ENCODE measurements at places on chromosomes 11 and 22.

DNA sequence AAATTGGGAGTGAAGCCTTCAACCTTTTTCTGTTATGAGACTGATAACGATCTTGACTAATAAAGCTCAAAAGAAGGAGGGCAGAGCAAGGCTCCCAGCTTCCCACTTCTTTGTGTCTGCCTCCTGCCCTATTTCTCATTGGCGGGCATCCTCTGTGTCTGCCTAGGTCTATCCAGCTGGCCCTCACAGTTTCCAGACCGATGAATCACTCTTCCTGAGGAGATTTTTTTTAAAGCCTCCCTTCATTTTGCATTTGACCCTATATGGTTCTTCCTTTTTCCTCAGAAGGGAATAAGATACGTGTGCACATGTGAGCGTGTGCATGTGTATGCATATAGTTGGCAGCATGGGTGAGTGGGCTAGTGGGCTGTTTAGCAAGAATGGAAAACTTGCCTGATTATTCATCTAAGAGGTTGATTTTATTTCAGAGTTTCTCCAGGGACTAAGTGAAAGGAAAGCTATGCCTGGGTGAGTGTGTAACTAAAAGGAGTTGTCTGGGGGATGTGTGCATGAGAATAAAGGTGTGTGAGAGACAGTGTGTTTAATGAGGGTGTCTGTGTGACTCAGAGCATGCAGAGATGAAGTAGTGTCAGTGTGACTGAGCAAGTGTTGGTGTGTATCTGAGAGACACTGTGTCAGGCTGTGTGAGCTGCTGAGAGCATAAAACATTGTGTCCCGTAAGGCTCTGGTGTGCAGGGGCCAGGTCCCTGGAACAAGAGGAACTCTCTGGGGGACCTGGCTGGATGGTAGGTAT, 12.2 kb downstream of the PHLDB1 start:
- DNase-seq = no peak

- DNase-seq = no peak
Observed at GRCh38 chr11:41351825-41352224, 107.6 kb downstream of the LRRC4C start.

GRCh38 chr11:13602844-13603243, 65.6 kb upstream of the FAR1 start:
- DNase-seq = peak; percentile 45

DNA sequence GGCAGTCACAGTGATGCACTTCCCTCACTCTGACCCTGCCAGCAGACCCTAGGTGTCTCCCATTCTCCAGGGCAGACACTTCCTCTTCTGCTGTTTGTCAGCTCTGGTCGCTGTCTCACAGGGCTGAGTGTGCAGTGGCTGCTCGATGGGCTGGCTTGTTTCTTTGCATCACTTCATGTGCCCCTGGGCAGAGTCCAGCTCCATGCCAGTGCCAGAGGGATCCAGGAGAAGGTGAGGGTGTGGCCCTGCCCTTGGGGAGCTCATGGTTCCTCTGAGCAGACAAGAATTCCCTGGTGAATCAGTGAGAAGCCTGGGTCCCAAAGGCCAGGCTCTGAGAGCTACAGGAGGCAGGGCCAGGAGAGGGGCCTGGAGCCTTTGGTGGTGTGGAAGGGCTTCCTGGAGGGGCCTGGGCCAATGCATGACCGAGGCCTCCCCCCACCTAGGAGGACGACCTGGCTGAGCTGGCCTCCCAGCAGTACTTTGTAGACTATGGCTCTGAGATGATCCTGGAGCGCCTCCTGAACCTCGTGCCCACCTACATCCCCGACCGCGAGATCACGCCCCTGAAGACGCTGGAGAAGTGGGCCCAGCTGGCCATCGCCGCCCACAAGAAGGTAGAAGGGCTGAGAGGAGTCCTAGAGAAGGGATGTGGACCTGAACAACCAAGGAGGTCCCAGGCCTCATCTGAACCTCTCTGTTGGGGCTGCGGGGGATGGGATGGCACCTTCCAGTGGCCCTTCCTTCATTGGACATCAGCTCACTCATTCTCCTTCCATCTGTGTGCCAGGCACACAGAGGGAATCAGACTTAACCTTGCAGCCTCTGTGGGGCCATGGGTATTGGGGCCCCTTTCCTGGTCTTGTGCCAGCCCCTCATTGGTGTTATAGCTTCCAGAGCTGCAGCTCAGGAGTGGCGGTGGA, 66.1 kb downstream of the MYO7A start:
- DNase-seq = no peak

GRCh38 chr11:364991-365725, 4.1 kb upstream of the B4GALNT4 start:
- DNase-seq = no peak

GRCh38 chr11:834371-835316, 1.9 kb downstream of the CD151 start:
- no peak for DNase-seq

- no peak for DNase-seq
Observed at GRCh38 chr11:65446446-65447277, 24.1 kb downstream of the NEAT1 start.

GRCh38 chr11:93000511-93001476, 31.3 kb downstream of the MTNR1B start:
- no peak for DNase-seq

DNA sequence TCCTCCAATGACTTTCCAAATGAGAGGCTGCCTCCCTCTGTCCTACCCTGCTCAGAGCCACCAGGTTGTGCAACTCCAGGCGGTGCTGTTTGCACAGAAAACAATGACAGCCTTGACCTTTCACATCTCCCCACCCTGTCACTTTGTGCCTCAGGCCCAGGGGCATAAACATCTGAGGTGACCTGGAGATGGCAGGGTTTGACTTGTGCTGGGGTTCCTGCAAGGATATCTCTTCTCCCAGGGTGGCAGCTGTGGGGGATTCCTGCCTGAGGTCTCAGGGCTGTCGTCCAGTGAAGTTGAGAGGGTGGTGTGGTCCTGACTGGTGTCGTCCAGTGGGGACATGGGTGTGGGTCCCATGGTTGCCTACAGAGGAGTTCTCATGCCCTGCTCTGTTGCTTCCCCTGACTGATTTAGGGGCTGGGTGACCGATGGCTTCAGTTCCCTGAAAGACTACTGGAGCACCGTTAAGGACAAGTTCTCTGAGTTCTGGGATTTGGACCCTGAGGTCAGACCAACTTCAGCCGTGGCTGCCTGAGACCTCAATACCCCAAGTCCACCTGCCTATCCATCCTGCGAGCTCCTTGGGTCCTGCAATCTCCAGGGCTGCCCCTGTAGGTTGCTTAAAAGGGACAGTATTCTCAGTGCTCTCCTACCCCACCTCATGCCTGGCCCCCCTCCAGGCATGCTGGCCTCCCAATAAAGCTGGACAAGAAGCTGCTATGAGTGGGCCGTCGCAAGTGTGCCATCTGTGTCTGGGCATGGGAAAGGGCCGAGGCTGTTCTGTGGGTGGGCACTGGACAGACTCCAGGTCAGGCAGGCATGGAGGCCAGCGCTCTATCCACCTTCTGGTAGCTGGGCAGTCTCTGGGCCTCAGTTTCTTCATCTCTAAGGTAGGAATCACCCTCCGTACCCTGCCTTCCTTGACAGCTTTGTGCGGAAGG, 2.9 kb downstream of the APOC3 start:
- no peak for DNase-seq

GRCh38 chr11:110772863-110773262, 60.6 kb upstream of the ARHGAP20 start:
- peak; percentile 57 for DNase-seq

DNA sequence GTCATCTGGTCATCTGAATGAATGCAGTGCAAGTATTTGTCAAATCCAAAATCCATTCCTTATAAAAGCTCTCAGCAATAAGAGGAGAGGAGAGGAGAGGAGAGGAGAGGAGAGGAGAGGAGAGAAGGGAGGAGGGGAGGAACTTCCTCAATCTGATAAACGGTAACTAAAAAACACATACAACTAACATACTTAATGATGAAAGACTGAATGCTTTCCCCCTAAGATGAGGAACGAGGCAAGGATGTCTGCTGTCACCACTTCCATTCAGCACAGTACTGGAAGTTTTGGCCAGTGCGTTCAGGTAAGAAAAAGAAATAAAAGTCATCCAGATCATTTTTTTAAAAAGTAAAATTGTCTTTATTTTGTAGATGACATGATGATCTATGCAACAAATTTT, 80.4 kb downstream of the CD82 start:
- DNase-seq = no peak

DNA sequence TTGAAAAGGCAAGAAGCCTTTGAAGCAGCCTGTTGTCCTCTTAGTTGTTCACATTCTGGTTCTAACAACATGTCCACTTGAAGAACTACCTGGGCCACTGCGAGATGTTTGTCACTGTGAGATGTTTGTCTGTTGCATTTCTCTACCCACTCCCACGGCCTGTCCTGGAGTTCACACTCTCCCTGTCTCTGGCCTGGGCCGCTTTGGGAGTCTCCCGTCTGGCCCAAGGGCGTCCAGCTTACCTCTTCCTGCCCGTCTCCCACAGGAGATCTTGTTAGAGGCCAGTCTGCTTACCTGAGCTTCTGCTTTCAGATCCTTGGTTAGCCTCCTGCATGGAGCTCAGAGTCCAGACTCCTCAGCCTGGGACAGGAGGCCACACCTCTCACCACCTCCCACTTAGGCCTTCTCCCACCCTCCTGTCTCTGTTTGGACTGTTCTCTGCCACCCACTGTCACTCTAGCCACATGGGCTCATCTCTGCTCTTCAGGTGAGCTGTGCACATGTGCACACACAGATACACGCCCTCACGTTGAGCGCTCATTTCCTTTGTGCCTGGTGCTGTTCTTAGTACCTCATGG, 66.0 kb downstream of the TBC1D22A start:
- DNase-seq = no peak

DNA sequence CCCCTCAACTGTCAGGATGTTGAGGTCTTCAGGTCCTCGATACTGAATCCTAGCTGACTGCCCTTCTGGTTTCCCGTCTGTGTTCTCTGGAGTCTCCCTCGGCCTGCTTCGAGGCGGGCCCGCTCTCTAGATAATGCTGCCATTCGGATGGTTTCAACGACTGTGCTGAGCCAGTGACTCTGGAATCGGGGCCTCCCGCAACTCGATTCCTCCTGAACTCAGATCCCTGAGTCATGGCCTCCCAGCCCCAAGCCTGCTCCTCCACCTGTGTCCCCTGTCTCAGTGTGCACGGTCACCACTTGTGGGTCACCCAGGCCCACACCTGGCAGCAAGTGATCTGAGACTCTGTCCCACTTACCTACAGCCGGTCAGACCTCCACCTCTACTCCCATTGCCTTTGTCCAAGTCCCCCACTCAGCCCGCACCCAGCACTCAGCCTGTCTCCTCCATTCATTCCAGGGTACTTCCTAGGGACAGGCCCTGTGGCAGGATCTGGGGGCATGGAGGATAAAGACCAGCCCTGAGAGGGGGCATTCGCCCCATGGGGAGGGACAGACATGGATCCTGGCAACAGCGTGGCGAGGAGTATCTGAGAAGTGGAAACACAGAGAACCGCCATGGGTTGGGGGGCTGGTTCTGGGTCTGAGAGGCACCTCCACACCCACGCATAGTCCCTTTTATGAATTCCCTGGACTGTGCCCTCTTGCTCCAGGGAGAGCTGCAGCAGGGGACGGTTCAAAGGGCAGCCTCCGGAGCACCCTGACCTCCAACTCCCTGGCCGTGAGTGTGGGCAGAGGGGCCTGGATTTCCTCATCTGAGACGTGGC, 14.3 kb downstream of the MPST start:
- no peak for DNase-seq

- no peak for DNase-seq
Observed at GRCh38 chr11:76391021-76391420, 9.9 kb downstream of the GVQW3 start.

- peak; percentile 76 for DNase-seq
Observed at GRCh38 chr11:62456630-62457029, 37.8 kb downstream of the SCGB1A1 start.

DNA sequence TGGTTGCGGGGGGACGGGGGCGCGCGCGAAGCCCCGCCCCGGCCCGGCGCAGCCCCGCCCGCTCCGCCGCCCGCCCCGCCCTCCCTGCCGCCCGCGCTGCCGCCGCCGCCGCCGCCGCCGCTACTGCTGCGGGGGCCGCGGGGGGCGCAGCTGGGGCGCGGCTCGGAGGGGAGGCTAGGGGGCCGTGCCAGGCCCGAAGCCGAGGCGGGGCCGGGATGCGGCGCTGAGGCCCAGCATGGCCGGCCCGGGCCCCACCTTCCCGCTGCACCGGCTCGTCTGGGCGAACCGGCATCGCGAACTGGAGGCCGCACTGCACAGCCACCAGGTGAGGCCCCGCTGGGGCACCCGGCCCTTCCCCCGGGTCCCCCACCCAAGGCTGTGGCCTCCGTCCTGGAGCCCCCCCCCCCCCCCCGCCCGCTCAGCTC, at the start of gene ANKRD13D:
TSS of gene ANKRD13D (plus strand) at position 78 of the 425 bp plus-strand sequence. CDS start at position 236, 158 bp downstream.
- DNase-seq = no peak

- DNase-seq = no peak
Observed at GRCh38 chr11:134915212-134915611, 503.2 kb upstream of the B3GAT1 start.

- DNase-seq = no peak
Observed at GRCh38 chr11:64056213-64056785, 20.6 kb downstream of the FLRT1 start.

DNA sequence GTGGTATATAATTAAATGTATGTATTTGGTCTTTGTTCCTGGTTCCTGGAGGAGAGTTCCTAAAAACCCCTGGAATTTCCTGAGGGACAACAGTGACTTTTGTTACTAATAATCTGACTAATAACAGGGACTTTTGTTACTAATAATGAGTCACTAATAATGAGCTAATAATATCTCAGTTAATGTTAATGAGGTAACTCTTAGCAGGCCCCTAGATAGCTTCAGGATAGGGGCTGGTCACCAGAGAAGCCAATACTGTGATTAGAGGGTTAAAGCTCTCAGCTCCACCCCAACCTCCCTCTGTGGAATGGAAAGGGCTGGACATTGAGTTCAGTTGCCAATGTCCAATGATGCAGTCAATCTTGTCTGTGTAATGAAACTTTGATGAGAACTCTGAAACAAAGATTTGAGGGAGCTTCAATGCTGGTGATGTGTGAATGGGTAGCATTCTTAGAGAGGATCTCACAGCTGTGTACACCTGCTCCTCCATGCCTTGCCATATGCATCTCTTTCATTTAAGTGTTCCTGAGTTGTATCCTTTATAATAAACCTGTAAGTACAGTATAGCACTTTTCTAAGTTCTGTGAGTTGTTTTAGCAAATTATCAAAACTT, 1431.4 kb upstream of the TENM4 start:
- no peak for DNase-seq

- DNase-seq = no peak
Observed at GRCh38 chr22:46726066-46726985, 11.7 kb downstream of the CERK start.

DNA sequence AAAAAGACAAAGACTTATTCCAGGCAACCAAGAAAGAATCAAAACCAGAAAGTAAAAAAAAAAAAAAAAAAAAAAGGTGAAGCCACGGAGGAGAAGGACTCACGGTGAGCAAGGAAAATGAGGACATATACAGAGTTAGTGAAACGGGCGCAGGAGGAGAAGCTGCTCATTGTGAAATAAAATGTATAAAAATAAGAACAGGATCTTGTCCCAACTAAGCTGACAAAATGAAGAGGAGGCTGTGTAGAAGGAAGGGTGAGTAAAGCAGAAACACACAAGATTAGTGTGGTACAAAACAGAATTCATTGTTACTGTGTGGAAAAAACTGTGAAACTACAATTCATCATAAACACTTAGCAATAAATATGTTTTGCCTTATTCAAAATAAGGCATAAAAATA, 7.6 kb downstream of the IL17REL start:
- DNase-seq = no peak

GRCh38 chr11:68914761-68915160, 11.1 kb downstream of the IGHMBP2 start:
- DNase-seq = no peak

GRCh38 chr22:33746501-33746928, 173.8 kb downstream of the LARGE1 start:
- no peak for DNase-seq

Measured in mesendoderm (in vitro differentiated cells).